Suppressor macrophage (primary cell): ENCODE measurements at places on chromosomes 6 and 20.

DNA sequence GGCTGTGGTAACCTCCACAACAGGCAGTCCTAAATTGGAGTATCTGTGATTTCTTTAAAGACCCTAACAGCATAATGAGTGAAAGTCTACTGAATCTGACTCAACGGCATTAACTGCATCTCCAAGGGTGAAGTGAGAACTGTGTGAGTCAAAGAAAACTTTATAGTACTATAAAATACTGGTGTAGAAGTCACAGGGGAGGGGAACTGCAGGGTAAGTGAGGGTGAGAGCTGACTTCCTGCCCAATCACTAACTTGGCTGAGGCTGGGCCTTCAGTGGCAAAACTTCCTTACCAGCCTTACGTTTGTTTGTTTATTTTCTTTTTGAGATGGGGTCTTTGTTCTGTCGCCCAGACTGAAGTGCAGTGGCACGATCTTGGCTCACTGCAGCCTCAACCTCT is 109.8 kb downstream of the PTPRK start:
- DNase-seq: no peak

GRCh38 chr20:4233520-4233919 is 218.2 kb upstream of the RNF24 start:
- peak; percentile 16 for DNase-seq

DNA sequence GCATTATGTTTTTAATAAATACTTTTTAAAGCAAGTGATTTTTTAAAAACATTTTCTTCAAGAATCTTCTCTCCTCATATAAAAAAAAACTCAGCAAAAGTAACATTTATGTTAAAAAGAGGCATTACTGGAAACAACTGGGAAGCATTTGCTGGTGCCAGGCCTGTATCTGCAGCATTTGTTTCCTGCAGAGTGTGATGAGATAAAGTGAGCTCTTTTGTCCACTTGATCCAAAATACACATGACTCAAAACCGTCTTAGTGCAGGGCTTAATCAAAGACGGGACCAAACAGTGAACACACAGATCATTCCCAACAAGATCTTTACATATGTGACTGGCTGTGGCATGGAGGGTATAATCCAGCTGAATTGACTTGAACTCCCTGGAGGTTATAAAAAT is 28.3 kb upstream of the RIPPLY2 start:
- no peak for DNase-seq

DNA sequence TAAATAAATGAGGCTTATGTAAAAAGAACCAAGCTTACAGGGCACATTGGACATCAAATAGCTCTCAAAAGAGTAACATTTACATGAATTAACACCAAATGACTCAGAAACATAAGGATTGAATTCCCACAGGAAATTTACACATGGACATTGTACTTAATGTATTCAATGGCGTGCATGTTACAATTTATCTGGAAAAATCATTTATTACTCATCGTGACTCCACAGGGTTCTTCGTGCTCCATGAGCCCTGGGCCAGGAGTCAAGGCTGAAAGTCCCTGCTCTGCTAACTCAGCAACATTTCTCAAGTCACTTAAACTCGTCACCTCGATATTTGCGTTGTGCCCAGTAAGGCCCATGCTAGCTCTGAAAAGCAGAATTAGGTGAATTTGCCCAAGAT is 158.5 kb downstream of the PHACTR1 start:
- no peak for DNase-seq

DNA sequence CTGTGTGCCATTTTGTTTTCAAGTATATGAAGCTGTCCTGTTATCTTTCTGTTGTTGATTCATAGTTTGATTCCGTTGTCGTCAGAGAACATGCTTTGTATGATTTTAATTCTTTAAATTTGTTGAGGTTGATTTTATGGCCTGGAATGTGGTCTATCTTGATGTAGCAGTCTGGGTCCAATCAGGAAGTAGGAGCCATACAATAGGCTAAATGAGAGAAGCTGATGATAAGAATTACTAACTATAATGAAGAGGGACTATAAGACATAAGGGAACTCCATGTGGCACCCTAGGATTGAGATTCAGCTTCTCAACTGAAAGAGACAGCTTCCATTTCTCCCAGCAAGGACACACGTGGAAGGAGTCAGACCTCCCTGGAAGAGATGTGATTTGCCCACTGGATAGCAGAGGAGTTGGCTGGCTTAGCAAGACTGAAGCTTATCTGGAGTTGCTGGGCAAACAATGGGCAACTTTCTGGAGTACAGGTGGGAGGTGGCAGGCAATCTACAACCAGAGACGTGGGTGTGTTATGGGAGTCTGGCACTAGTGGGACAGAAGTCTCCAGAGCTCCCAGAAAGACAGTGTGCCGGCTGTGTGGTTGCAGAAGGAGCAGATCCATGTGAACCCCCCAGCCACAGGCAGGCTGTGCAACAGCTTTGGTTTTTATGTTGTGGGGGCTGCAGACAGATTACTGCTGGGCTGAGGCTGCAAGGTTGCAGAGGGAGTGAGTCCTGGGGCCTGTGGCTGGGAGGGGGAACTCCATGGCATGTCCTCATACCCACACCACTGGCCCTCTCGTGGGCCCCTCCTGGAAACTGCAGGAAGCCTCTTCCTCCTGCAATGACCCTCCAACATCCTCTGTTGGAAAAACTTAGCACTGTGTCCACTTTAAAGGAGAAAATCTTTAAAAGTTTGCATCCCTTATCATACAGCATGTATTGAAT is 7.1 kb downstream of the ZNF831 start:
- no peak for DNase-seq

DNA sequence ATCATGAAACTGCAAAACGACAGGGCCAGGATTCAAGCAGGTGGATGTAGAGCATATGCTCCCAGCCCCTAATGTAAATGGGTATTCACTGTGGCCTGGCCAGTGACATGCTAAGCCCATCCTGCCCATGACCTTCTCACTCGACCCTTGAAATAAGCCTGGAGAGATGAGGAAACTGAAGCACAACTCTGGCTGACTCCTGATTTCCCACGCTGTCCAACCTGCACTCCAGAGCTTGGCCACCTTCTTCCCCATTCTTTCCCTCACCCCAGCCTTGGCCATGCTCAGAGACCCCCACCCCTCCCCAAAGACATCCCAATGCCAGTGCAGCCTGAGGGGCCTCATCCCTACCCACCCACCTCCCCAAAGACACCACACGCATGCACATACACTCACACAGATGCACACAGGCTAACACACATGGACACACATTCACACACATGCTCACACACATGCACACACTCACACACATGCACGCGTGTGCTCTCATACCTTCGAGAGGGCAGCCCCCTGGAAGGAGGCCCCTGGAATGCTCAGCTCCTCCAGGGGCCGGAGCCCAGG is 12.4 kb downstream of the TFEB start:
- peak; percentile 63 for DNase-seq

DNA sequence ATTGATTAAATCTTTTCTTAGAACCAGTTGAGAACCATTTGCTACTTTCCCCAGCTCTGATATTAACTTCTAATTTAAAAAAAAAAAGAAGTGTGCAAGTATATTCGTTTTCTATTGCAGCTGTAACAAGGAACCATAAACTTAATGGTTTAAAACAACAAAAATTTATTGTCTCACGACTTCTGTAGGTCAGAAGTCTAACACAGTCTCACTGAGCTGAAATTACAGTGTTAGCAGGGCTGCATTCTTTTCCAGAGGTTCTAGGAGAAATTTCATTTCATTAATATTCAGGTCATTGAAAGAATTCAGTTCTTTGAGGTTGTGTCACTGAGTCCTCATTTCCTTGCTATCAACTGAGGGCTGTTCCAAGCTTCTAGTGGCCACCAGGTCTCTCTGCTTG is 213.5 kb upstream of the RNF217 start:
- no peak for DNase-seq

DNA sequence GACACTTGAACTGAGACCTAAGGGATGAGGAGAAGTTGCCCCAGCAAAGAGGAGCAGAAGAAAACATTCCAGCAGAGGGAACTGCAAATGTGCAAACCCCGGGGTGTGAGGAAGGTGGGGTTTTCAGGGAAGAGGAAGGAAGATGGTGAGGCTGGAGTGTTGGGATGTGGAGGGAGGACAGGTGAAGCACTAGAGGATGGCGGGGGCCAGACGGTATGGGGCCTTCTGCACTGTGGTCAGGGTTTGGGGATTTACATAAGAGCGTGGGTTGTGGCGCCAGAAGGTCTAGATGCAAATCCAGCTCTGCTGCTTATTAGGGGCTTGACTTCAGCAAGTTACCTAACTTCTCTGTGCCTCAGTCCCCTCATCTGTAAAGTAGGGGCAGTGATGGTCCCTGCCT is 16.0 kb downstream of the DLGAP4 start:
- no peak for DNase-seq

- no peak for DNase-seq
Observed at GRCh38 chr6:112640891-112641290, 293.8 kb downstream of the RFPL4B start.

DNA sequence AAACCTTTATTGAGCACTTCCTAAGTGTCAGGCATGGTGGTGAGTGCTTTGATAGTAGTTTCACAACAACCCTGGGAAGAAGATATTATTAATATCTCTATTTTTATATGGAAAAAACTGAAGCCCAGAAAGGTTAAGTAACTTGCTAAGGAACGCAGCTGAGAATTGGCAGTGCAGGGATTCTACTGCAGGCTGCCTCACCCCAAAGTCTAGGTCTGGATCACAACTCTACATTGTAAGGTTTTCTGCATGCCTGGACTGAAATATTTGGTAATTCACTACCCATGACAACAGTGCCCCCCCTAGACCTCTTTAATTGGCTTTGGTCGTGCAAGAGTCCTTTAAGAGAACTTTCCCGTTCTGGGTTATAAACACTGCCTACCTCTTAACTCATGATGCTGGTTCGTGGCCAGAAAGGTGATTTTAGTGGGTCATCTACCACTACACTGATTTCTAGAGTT is 67.1 kb upstream of the KCNQ5 start:
- no peak for DNase-seq

GRCh38 chr20:16556301-16556700 is 16.9 kb downstream of the KIF16B start:
- peak; percentile 53 for DNase-seq

- DNase-seq: peak; percentile 26
Observed at GRCh38 chr6:88763160-88763559, 200.3 kb downstream of the RNGTT start.

DNA sequence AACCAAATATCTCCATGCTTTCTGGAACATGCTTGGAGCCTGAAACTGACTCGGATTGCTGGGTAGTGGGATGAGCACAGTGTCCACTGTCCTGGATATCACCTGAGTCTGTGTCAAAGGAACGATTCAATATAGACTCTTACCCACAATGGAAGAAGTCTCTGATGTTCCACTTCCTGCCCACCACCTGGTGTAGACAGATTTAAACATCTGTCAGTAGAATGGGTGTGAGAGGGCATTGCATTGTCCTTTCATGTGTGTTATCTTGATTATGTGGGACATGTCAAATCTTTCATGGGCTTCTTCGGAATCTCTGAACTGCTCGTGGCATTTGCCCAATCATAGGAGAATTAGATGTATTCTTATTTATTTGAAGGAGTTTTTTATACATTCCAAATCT is 20.8 kb downstream of the ULBP3 start:
- DNase-seq: no peak

GRCh38 chr6:114747995-114748625 is 405.3 kb upstream of the HS3ST5 start:
- DNase-seq: peak; percentile 49

DNA sequence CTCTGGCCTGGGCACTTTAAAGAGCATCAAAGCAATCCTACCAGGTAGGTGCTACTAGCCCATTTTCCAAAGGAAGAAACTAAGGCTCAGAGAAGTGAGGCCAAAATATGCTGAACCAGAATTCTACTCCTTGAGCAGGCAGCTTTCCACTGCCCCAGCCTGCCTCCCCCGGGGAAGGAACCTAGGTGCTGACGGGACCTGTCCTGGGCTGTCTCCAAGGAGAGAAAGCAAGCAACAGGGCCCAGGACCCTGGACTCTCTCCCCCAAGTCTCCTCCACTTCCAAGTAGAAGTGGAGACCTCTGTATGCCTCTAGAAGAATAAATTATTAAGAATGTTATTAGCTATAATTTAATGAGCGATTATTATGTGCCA is 159.5 kb downstream of the MRPL14 start:
- no peak for DNase-seq

DNA sequence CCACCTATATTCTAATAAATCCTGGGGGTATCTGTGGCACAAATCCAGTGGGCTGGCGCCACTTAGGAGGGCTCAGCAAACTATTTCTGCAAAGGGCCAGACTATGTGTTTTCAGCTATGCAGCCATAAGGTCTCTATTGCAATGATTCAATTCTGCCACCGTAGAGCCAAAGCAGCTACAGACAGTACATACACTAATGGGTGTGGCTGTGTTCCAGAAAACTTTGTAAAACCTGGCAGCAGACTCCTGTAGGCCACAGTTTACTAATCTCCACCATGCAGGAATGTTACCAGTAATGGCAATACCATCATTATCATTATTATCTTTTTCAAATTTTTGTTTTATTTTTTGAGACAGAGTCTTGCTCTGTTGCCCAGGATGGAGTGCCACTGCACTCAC is 65.7 kb downstream of the SULF2 start:
- DNase-seq: no peak

DNA sequence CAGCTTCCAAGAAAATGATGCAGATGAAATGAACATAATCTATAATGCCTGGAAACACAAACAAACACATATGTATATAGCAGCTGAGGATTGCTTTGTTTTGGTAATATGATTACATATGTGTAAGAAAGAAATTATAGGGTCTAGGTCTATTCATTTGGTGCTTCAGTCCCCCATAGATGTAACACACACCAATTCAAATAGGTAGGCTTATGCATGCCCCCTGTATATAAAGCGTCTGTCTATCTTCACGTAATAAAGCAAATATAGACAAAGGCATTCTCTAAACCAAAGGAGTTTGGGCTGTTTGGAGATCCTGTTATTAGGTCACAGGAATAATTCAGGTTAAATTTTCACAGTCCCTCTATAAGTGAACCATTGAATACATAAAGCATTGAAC is 270.4 kb upstream of the SGK1 start:
- DNase-seq: no peak

GRCh38 chr6:149749594-149750135 is at the start of gene PCMT1:
PCMT1 (plus strand) TSS chr6:149749741; CDS start chr6:149749902, 161 bp downstream.
- peak; percentile 99 for DNase-seq

- no peak for DNase-seq
Observed at GRCh38 chr20:4412216-4412615, 309.5 kb upstream of the PRND start.
